ENCODE measurements at places on chromosomes 6 and 20.

GRCh38 chr6:129104131-129104530, 221.2 kb downstream of the LAMA2 start:
- no peak for DNase-seq
- H3K4me1 ChIP-seq, result no peaks in the 10 kb centered on the region
- H3K27ac ChIP-seq, result no peak overlapping the region
- no peak overlapping the region for H3K4me3 ChIP-seq
- no peaks in the 10 kb centered on the region for H3K36me3 ChIP-seq
- H3K27me3 ChIP-seq, result no peaks in the 10 kb centered on the region

GRCh38 chr20:375265-375889, 5.2 kb upstream of the TRIB3 start:
- no peaks in the 10 kb centered on the region for H3K36me3 ChIP-seq
- H3K4me1 ChIP-seq, result no peaks in the 10 kb centered on the region
- no peak overlapping the region for H3K4me3 ChIP-seq
- no peaks in the 10 kb centered on the region for H3K27me3 ChIP-seq
- no peak for DNase-seq

- H3K36me3 ChIP-seq, result no peaks in the 10 kb centered on the region
- peaks cover 15% of the 10 kb centered on the region for H3K4me1 ChIP-seq
- DNase-seq, result no peak
- no peaks in the 10 kb centered on the region for H3K27me3 ChIP-seq
- no peak overlapping the region for H3K4me3 ChIP-seq
- H3K27ac ChIP-seq, result no peak overlapping the region
Measured at GRCh38 chr6:135887069-135887468, 35.6 kb downstream of the PDE7B start.

DNA sequence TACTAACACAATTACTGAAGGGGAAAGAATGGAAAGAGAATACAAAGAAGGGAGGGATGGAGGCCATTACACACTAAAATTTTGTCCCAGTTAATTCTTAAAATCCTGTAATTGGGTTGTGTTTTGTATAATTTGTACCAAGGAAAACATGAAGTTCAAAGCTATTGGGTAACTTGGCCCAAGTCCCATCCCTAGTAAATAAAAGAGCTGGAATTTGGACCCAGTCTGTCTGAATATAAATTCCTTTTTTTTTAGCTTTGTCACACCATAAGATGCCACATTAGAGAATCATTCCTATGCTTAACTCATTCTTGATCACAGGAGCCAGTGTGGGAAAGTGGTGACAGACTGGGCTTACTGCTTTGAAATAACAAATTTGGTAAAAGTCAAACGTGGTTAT, 66.8 kb upstream of the CBLN4 start:
- H3K4me3 ChIP-seq, result no peak overlapping the region
- no peaks in the 10 kb centered on the region for H3K4me1 ChIP-seq
- DNase-seq, result no peak
- H3K27me3 ChIP-seq, result no peaks in the 10 kb centered on the region
- H3K36me3 ChIP-seq, result no peaks in the 10 kb centered on the region

DNA sequence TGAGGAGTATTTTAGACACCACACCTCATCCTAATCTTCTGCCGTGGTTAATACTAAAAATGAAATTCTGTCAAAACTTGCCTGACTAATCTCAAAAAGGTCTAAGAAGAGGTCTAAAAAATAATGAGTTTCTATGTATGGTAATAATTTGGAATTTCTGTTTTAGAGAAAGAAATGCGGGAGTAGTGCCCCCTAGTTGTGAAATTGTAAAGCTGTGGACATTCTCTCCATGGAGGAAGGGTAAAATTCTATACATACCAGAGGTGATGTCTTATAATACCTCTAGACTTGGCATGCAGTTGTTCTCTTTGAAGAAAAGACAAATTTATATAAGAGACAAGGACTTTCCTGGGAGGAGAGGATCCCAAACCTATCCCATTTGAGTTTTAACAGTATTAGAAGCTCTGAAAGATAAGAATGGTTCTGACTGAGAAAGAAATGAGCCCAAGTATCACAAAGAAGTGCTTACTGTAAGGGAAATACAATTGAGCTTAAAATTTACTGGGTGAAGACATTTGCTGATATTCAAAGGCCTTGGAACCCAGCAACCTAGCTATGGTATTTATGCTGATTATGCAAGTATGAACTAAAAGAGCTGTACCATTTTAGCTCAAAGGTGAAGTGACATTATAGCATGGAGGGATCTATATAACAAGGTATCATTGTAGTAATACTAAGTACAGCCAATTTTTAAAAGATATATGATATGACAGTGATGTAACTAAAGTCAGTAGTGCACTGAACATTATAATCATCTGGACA, 5.1 kb upstream of the EPHA7 start:
- no peak for DNase-seq
- H3K27me3 ChIP-seq, result no peaks in the 10 kb centered on the region
- no peak overlapping the region for H3K27ac ChIP-seq
- no peak overlapping the region for H3K4me3 ChIP-seq

GRCh38 chr6:12101048-12101447, 88.9 kb downstream of the HIVEP1 start:
- no peak overlapping the region for H3K27ac ChIP-seq
- no peaks in the 10 kb centered on the region for H3K27me3 ChIP-seq
- no peak overlapping the region for H3K4me3 ChIP-seq

- no peaks in the 10 kb centered on the region for H3K4me1 ChIP-seq
- no peaks in the 10 kb centered on the region for H3K36me3 ChIP-seq
- no peaks in the 10 kb centered on the region for H3K27me3 ChIP-seq
- no peak for DNase-seq
Measured at GRCh38 chr6:136123468-136123867, 126.6 kb downstream of the MTFR2 start.

GRCh38 chr20:59242714-59243626, 57.4 kb upstream of the EDN3 start:
- H3K27ac ChIP-seq, result no peak overlapping the region
- H3K4me1 ChIP-seq, result no peaks in the 10 kb centered on the region
- H3K4me3 ChIP-seq, result no peak overlapping the region
- H3K36me3 ChIP-seq, result peaks cover 14% of the 10 kb centered on the region
- no peaks in the 10 kb centered on the region for H3K27me3 ChIP-seq
- no peak for DNase-seq

DNA sequence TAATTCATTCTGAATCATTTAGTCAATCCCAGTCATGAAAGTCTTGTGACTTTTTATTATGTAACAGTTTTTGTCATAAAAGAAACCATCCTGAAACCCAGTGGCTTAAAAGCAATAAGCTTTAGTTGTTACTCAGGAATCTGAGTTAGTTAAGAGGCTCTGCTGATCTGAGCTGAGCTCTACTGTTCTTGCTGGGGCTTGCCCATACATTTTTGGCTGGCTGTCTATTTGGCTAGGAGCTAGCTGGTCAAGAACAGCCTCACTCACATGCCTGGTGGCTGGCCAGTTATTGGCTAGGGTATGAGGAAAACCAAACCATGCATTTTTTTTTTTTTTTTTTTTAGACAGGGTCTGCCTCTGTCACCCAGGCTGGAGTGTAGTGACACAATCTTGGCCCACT, 10.6 kb downstream of the TCF21 start:
- no peaks in the 10 kb centered on the region for H3K4me1 ChIP-seq
- no peak for DNase-seq
- H3K27me3 ChIP-seq, result peaks cover under 1% of the 10 kb centered on the region
- no peak overlapping the region for H3K4me3 ChIP-seq
- no peak overlapping the region for H3K27ac ChIP-seq
- no peaks in the 10 kb centered on the region for H3K36me3 ChIP-seq

- no peak overlapping the region for H3K27ac ChIP-seq
- no peak overlapping the region for H3K4me3 ChIP-seq
- no peaks in the 10 kb centered on the region for H3K4me1 ChIP-seq
Measured at GRCh38 chr20:62763404-62763803, 32.9 kb upstream of the MRGBP start.

DNA sequence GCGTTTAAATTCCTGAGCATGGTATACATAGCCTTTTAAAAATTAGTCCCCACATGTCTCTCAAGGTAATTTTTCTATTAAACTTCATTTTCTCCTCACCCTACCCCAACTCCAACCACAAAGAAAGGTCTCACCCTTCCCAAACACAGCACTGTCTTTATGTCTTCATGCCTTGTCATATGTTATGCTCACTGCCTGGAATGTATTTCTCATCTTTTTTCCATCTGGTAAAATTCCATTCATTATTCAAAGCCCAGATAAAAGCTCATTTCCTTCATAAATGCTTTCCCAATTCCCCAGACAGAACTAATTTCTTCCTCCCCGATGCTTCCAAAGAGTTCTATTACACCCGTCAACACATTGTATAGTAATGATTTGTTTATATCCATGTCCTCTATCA, 302.0 kb downstream of the ALDH8A1 start:
- H3K27me3 ChIP-seq, result no peaks in the 10 kb centered on the region
- no peaks in the 10 kb centered on the region for H3K4me1 ChIP-seq
- H3K36me3 ChIP-seq, result no peaks in the 10 kb centered on the region
- no peak overlapping the region for H3K4me3 ChIP-seq
- H3K27ac ChIP-seq, result no peak overlapping the region
- DNase-seq, result no peak

DNA sequence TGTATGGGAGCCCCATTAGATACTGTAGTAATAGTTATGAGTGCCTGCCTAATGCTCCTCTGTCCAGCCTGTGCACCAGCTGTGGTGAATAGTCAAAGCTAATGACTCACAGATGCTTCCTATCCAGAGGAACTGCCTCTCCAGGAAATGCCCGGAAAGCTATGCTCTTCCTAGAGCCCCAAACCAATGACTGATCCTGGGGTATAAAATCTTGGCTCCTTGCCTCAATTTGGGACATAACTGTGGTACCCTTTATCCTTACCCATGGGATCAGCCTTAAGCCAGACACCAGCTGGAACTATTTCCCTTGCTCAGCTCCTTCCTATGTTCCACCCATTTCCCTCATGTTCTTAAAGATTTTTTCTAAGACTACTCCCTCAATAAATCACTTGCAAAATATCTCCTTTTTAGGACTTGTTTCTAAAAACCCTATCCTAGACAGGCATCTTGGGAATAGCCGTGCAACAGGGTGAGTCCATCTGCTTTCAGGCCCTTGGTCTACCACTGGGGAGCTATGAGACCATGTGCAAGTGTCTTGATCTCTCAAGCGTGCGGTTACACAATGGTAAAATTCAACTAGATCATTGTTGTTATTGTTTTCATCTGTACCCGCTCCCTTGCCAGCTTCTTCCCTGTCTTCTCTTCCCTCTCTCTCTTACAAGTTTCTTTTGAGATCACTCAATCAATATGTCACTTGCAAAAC, 283.7 kb downstream of the BTBD3 start:
- H3K4me3 ChIP-seq, result no peak overlapping the region

DNA sequence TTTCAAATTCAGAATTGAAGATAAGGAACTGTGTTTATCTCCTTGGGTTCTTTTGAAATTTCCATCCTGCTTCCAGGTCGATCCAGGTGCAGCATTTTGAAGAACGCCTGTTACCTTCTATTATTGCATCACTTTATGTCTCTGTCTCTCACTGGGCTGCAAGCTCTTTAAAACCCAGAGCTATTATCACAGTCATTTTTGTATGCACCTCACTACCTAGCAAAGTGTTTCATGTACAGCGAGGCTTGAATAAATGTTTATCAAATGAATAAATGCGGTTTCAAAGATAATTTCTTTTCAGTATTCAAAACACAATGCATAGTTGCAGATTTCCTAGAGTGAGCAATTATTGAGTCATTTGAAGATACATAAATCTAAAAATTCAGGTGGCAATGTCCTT, 34.2 kb downstream of the GFOD1 start:
- no peak overlapping the region for H3K27ac ChIP-seq
- peaks cover 28% of the 10 kb centered on the region for H3K4me1 ChIP-seq
- no peak for DNase-seq
- H3K36me3 ChIP-seq, result no peaks in the 10 kb centered on the region
- no peak overlapping the region for H3K4me3 ChIP-seq

DNA sequence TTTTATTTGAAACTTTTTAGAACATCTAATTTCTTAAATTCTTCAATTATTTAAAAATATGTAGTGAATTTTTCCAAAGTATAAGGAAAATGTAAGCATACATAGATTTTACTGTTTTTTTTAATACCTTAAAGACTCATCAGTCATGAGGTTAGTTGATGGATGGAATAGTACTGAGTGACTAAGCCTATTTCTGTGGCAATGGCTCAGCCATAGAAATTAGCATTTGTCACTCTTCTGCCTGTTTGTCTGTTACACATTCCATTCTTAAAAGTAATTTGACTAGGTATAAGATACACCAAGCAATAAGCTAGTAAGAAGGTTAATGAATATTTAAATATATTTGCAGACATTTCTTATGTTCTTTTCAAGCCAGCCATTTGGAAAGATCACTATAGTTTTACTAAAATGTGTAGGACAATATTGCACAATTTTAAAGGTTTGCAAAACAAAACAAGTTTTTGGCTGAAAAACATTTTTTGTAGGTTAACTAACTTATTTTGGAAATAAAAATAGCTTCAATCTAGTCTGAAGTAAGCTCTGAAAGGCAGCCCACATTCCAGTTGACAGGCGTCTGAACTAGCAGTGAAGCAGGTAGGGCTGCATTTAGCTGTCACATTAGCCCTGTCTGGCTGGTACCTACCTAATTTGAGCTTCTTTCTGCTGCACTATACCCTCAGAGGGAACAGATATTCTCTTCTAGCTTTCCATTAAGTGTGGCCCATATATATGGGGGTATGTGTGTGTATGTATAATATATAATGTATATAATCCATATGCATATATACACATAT, 385.7 kb downstream of the GRIK2 start:
- H3K4me1 ChIP-seq, result no peaks in the 10 kb centered on the region
- no peak overlapping the region for H3K4me3 ChIP-seq
- no peaks in the 10 kb centered on the region for H3K27me3 ChIP-seq
- no peak overlapping the region for H3K27ac ChIP-seq
- DNase-seq, result no peak

DNA sequence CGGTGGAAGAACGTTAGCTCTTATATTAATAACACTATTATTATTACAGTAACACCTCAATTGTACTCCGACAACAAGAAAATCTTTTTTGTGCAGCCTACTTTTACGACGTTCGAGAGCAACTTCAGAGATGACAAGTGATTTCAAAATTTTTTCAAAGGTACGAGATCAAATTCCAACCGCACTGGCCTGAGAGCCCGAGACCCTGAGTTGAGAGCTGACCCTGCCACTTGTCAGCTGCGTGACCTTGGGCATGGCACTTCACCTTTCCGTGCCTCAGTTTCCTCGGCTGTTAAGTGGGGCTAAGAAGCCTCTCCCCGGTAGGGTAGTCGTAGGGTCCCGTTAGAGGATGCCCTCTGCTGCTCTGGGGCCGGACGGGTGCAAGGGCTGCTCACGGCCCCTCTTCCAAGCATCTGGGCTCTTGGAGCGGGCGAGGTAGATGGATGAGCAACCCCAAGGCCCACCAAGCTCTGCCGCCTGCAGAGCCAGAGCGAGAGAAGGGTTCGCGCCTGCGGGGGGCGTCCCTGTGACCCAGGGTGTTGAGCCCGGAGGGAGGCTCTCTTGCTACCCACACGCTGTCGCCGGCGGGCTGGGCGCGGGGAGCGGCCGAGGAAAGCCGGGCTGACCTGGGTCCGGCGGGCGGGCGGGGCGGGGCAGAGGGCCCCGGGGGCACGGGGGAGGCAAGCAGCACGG, 510 bp downstream of the NDRG3 start:
- peak overlapping the region; percentile 93 for H3K4me3 ChIP-seq
- peaks cover 7% of the 10 kb centered on the region for H3K4me1 ChIP-seq
- H3K27me3 ChIP-seq, result no peaks in the 10 kb centered on the region

Data from naive thymus-derived CD4-positive, alpha-beta T cell (primary cell).